ENCODE measurements at places on chromosomes 4 and X. TPM values are rescaled to one million over a fixed set of nuclear protein-coding genes. Genes with fewer than 3 reads are reported as not detected.
A peak's percentile ranks its signal among the peaks of the same experiment; 100 is the strongest.

Gene ART3
- total RNA-seq: not detected

Gene GPR119
- total RNA-seq: not detected

Gene NHS
- 6.7 TPM for total RNA-seq

Gene PCDH18
- not detected for total RNA-seq

Gene TCP11X2
- total RNA-seq: not detected

Gene DCAF8L1
- not detected for total RNA-seq

Gene XK
- not detected for total RNA-seq

GRCh38 chr4:76795243-76795642 lies 102.7 kb downstream of the SOWAHB start:
- no peaks in the 10 kb centered on the region for H3K4me1 ChIP-seq
- H3K27me3 ChIP-seq: peaks cover 6% of the 10 kb centered on the region
- H3K4me3 ChIP-seq: no peak overlapping the region
- H3K27ac ChIP-seq: no peak overlapping the region
- H3K36me3 ChIP-seq: no peaks in the 10 kb centered on the region
- no peak for DNase-seq

DNA sequence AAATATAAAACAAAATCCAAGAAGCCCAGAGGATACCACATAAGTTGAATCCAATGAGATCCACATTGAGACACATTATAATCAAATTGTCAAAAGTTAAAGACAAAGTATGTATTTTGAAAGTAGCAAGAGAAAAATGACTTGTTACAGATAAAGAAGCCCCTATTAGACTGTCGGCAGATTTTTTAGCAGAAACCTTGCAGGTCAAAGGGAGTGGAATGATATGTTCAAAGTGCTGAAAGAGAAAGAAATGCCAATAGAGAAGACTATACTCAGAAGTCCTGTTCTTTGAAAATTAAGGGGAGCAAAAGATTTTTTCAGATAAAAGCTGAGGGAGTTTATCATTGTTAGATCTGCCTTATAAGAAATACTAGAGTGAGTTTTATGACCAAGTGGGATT lies 148.9 kb upstream of the EPHA5 start:
- no peak overlapping the region for H3K27ac ChIP-seq
- no peaks in the 10 kb centered on the region for H3K4me1 ChIP-seq
- H3K27me3 ChIP-seq: no peaks in the 10 kb centered on the region
- DNase-seq: no peak
- no peaks in the 10 kb centered on the region for H3K36me3 ChIP-seq
- no peak overlapping the region for H3K4me3 ChIP-seq

DNA sequence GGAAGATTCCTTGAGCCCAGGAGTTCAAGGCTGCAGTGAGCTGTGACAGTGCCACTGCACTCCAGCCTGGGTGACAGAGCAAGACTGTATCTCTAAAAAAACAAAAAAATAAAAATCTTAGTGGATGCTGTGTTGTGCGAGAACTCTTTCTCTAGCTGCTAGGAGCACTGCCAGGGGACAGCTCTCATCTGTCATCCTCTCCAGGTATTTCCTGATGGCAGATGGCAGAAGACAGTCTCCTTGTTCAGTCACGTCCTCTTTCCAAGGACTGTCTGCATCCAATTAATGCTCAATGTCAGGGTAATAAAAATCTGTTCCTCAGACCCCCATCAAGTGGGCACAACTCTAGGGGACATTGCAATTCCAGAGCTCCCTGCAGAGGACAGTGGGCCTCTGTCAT lies 29.2 kb downstream of the PPM1K start:
- DNase-seq: no peak
- no peak overlapping the region for H3K4me3 ChIP-seq
- H3K4me1 ChIP-seq: no peaks in the 10 kb centered on the region
- no peak overlapping the region for H3K27ac ChIP-seq
- H3K27me3 ChIP-seq: no peaks in the 10 kb centered on the region

GRCh38 chr4:17809667-17810066 lies 890 bp downstream of the DCAF16 start:
- peak overlapping the region; percentile 98 for H3K4me3 ChIP-seq
- peaks cover 46% of the 10 kb centered on the region for H3K4me1 ChIP-seq
- H3K27me3 ChIP-seq: no peaks in the 10 kb centered on the region
- H3K36me3 ChIP-seq: peaks cover 53% of the 10 kb centered on the region

DNA sequence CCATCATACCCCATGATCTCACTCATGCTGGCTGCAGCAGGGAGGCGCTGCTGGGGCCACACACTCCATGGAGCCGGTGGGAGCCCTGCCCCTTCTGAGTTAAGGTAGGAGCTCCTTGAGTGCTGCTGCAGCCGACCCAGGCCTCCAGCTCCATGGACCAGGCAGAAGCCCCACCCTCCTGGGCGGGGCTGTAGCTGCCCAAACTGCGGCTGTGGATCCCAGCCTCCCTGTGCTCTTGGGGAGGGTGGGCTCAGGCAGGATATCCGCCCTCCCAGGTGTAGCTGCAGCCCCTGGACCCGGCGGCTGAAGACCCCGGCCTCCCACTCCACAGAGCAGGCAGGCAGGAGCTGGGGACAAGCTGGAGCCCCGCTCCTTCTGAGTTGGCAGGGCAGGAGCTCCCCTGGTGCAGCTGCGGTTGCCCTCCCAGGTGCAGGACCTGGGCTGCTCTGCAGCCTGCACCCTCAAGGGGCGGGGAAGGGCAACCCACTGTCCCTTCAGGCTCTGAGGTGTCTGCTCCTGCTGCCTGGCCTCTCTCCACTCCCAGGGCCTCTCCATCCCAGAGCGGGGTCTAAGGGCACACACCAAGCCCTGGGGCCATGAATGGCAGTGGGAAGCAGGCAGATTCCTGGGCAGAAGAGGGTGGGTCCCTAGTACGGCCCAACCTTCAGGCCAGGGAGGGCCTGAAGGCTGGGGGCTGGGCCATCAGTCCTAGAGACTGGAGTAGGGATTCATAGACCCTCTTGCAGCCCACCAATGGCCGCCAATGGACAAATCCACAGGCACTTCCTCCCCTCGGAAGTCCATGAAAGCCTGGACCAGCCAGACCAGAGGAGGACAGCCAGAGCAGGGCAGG lies 466.1 kb downstream of the DTHD1 start:
- H3K4me1 ChIP-seq: no peaks in the 10 kb centered on the region
- H3K27me3 ChIP-seq: peaks cover 4% of the 10 kb centered on the region
- no peak overlapping the region for H3K27ac ChIP-seq
- no peak overlapping the region for H3K4me3 ChIP-seq
- no peaks in the 10 kb centered on the region for H3K36me3 ChIP-seq

- no peaks in the 10 kb centered on the region for H3K36me3 ChIP-seq
- no peak overlapping the region for H3K4me3 ChIP-seq
- H3K4me1 ChIP-seq: peaks cover 14% of the 10 kb centered on the region
- DNase-seq: no peak
Measured at GRCh38 chrX:39726771-39727170, 371.0 kb downstream of the BCOR start.

- DNase-seq: no peak
- no peaks in the 10 kb centered on the region for H3K27me3 ChIP-seq
- H3K36me3 ChIP-seq: peaks cover 66% of the 10 kb centered on the region
- no peaks in the 10 kb centered on the region for H3K4me1 ChIP-seq
Measured at GRCh38 chr4:42048394-42048793, 58.1 kb downstream of the SLC30A9 start.

DNA sequence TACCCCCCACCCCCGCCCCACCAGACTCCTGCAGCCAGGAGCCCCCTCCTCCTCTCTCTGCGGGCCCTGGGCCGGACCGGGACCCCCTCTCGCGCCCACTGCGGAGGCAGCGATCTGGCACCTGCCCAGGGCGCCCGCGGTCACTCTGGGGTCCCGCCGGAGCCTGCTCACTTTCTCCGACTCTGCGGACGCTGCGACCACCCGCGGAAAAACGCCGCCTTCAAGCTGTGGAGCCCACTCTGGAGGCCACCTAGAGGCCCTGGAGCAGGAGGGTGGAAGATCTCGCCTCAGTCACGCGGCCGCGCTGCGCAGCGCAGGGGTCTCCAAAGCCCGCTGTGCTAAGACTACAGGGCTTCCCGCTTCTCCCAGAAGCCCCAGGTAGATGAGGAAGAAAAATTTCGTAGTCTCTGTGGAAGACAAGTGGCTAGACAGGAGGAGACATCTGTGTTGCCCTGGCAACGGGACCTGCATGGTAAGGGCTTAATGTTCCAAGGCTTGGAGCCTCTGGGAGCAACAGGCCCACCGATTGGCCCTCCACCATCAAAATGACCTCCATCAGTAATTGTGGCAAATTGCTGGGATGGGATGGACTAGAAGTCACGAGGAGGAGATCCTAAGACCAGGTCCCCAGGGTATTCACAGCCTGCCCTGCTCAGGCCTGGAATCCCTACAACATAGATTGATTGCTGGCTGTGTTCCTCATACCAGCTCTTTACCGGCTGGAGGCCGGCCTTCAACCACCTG lies at the start of gene PNMA6F:
Gene PNMA6F (minus strand): TSS at position 387 of the 744 bp plus-strand sequence. CDS start 1,093 bp downstream, outside the sequence.
- no peak for DNase-seq
- no peak within 1 kb of the TSS for H3K27ac ChIP-seq
- peaks cover 5% of the 10 kb centered on the region for H3K27me3 ChIP-seq
- no peak within 1 kb of the TSS for H3K4me3 ChIP-seq

- H3K27ac ChIP-seq: no peak overlapping the region
- no peak overlapping the region for H3K4me3 ChIP-seq
- no peaks in the 10 kb centered on the region for H3K4me1 ChIP-seq
- H3K36me3 ChIP-seq: no peaks in the 10 kb centered on the region
- H3K27me3 ChIP-seq: no peaks in the 10 kb centered on the region
Measured at GRCh38 chr4:23736466-23736865, 153.4 kb downstream of the PPARGC1A start.

GRCh38 chr4:135368831-135369230 lies 1167.2 kb upstream of the PABPC4L start:
- no peak overlapping the region for H3K27ac ChIP-seq
- H3K4me3 ChIP-seq: no peak overlapping the region
- H3K27me3 ChIP-seq: no peaks in the 10 kb centered on the region

- no peaks in the 10 kb centered on the region for H3K36me3 ChIP-seq
- H3K4me1 ChIP-seq: no peaks in the 10 kb centered on the region
- H3K27ac ChIP-seq: no peak overlapping the region
- no peak for DNase-seq
- H3K4me3 ChIP-seq: no peak overlapping the region
Measured at GRCh38 chrX:104660092-104660491, 94.1 kb downstream of the IL1RAPL2 start.

DNA sequence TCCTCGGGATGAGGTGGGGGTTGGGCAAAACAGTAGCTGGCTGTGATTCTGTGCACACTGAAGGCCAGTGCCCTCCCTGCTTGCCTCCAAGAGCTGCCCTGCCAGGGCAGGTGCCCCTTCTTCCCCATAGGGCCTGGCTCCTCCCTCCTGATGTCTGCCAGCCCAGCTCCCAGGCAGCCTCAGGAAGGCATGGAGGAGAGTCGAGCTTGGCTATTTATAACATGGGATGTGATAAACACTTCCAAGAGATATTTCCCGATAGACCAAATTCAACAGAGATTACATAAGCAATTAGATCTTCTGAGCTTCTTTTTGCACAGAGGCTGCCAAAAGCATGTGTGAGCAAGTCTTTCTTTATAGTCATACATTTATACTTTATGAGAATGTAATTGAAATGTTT lies 45.3 kb upstream of the PJA1 start:
- no peak overlapping the region for H3K4me3 ChIP-seq
- H3K4me1 ChIP-seq: no peaks in the 10 kb centered on the region
- no peak for DNase-seq
- H3K27ac ChIP-seq: no peak overlapping the region
- H3K27me3 ChIP-seq: no peaks in the 10 kb centered on the region

- H3K27me3 ChIP-seq: no peaks in the 10 kb centered on the region
- H3K27ac ChIP-seq: no peak overlapping the region
- no peak for DNase-seq
- H3K4me1 ChIP-seq: no peaks in the 10 kb centered on the region
- H3K4me3 ChIP-seq: no peak overlapping the region
Measured at GRCh38 chr4:157806184-157806583, 366.6 kb downstream of the GASK1B start.

- peaks cover 30% of the 10 kb centered on the region for H3K4me1 ChIP-seq
- H3K27ac ChIP-seq: no peak overlapping the region
- no peak for DNase-seq
- peaks cover 58% of the 10 kb centered on the region for H3K27me3 ChIP-seq
Measured at GRCh38 chr4:104492183-104492771, 2.4 kb downstream of the CXXC4 start.

GRCh38 chr4:182809417-182810102 lies 107.6 kb downstream of the DCTD start:
- H3K36me3 ChIP-seq: peaks cover 3% of the 10 kb centered on the region
- H3K4me1 ChIP-seq: peaks cover 8% of the 10 kb centered on the region
- DNase-seq: peak; percentile 55
- H3K27ac ChIP-seq: no peak overlapping the region
- no peak overlapping the region for H3K4me3 ChIP-seq

DNA sequence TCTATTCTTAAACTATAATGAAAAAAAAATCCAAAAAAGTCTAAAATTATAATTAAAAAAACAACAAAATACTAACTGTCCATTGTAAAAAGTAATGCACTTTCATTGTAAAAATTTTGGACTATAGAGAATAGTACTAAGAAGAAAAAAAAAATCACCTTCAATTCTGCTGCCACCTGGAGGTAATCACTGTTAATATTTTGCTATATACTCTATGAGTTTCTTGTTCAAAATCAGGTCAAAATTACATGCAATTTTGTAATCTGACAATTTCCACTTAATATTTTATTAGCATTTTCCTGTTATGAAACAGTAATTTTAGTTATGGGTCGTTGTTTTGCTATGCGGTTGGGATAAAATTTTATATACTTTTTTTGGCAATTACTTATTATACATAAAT lies 62.0 kb downstream of the HTT start:
- no peak overlapping the region for H3K4me3 ChIP-seq
- no peak for DNase-seq
- no peaks in the 10 kb centered on the region for H3K4me1 ChIP-seq
- no peak overlapping the region for H3K27ac ChIP-seq

DNA sequence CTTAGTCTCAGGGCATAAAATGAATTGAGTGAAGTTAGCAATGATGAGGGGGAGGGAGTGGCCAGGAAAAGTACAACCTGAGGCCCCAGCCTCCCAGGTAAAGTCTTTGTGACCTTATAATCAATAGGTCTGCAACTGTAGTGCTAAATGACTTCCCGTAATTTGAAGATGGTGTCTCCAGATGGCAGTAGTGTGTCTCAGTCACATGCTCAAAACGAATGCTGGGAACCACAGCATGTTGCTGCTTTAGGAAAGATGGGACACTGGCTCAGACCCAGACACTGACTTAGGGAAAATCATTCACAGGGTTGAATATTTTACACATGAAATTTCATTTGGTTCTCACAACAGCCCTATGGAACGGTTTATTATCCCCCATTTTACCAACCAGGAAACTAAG lies 10.3 kb downstream of the SRPX2 start:
- H3K27ac ChIP-seq: no peak overlapping the region
- no peaks in the 10 kb centered on the region for H3K36me3 ChIP-seq
- H3K4me1 ChIP-seq: no peaks in the 10 kb centered on the region

GRCh38 chrX:109393859-109394258 lies 88.0 kb downstream of the GUCY2F start:
- no peak for DNase-seq
- H3K27me3 ChIP-seq: peaks cover 6% of the 10 kb centered on the region
- H3K4me3 ChIP-seq: no peak overlapping the region

GRCh38 chr4:14130551-14130950 lies 503.0 kb upstream of the BOD1L1 start:
- no peak overlapping the region for H3K27ac ChIP-seq
- H3K4me3 ChIP-seq: no peak overlapping the region
- H3K4me1 ChIP-seq: no peaks in the 10 kb centered on the region
- H3K27me3 ChIP-seq: no peaks in the 10 kb centered on the region
- no peak for DNase-seq

- no peak overlapping the region for H3K27ac ChIP-seq
- H3K36me3 ChIP-seq: no peaks in the 10 kb centered on the region
- peak; percentile 25 for DNase-seq
- H3K4me3 ChIP-seq: peak overlapping the region; percentile 5
Measured at GRCh38 chrX:3743801-3744439, 30.5 kb upstream of the PRKX start.
